ENCODE measurements at places on chromosomes 1 and 21.

DNA sequence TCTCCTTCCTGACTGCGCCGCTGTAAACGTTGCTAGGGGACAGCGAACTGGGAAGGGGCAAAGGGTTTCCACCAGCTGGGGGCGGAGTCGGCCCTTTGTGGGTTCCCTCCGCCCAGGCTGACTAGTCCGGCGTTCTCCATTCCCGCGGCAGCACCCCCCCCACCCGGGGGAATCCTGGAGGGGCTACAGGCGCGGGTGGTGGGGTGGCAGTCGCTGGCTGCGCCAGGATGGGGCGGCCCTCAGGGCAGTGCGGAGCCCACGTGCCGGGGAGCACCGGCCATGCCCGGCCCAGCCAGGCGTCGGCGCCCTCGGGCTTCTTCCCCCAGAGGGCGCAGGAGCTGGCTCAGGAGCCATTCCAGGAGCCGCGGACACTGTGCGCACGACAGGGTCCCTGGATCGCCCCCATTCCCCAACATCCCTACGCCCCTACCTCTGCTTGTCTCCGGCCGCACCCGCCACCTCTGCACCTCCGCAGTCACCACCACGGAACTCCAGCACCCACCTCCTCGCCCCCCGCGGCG is 476 bp downstream of the BATF3 start:
- DNase-seq, result peak; percentile 26

DNA sequence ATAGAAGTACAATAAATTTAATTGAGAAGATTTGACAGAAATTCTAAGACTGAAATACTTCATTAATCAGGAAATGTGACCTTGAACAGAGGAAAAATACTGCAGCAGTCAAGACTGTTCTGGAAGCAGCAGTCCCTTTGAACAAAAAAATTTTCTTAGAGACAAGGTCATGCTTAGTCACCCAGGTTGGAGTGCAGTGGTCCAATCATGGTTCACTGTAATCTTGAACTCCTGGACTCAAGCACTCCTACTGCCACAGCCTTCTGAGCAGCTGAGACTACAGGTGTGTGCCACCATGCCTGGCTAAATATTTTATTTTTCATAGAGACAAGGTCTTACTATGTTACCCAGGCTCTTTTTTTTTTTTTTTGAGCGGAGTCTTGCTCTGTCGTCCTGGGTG is 1.9 kb upstream of the CCDC30 start:
- DNase-seq, result no peak

DNA sequence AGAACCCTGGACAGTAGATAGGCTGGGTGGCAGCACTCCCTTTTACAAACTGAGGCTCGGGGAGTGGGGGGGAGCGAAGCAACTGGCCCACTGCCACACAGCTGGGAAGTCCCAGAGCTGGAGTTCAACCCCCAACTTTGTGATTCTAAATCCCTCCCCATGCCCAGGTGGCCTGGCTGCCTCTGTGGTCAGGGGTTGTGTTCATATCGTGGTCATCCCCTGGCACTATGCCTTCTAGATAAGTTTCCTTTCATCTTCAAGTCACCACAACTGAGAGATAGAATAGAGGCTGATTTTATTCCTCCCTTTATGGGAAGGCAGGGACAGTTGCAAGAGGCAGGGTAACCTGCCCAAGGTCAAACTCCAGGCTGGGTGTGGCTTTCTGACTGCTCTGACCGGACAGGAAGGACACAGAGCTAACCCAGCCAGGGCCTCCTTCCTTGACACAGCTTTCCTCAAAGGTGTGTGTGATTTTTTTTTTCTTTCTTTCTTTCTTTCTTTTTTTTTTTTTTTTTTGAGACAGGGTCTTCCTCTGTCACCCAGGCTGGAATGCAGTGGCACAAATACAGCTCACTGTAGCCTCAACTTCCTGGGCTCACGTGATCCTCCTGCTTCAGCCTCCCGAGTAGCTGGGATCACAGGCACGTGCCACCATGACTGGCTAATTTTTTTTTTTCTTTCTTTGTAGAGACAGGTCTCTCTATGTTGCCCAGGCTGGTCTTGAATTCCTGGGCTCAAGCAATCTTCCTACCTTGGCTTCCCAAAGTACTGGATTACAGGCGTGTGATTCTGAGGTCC is 18.4 kb upstream of the TNFRSF1B start:
- DNase-seq, result no peak

DNA sequence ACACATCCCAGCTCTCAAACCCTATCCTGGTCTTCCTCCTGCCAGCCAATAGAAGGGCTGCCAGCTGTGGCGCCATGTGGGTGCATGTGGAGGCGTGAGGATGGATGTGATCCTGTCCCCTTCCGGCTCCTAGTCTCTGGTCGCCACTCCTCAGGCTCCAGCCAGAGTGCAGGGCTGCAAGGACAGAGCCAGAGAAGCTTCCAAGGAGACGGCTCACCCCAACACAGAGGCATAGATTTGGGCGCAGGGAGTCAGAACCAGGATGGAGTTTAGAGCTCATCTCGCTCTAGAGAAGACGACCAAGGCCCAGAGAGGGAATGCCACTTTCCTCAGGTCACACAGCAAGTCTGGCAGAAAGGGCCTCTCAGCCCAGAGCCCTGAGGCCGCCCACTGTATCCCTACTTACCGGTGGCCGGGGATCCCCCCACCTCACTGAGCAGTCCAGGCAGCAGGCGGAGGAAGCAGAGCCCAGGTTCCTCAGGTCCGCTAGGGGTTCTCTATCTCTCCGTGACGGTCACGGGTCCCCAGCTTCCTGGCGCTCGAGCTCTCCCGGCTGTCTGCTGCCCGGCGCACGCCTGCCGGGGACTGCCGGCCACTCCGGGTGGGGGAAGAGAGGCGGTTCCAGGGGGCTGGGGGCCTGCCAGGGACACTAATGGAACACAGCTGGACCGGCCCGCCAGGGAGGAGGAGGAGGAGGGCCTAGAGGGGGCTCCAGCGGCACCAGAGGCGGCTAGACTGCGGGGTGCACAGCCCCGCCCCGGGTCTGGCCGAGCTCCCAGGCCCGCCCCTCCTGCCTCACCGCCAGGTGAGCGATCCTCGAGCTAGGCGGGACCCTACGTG is at the start of gene COL16A1:
Gene COL16A1 (minus strand): TSS at position 587 of the 840 bp plus-strand sequence. CDS start 1,824 bp downstream, outside the sequence.
- DNase-seq, result peak; percentile 82

DNA sequence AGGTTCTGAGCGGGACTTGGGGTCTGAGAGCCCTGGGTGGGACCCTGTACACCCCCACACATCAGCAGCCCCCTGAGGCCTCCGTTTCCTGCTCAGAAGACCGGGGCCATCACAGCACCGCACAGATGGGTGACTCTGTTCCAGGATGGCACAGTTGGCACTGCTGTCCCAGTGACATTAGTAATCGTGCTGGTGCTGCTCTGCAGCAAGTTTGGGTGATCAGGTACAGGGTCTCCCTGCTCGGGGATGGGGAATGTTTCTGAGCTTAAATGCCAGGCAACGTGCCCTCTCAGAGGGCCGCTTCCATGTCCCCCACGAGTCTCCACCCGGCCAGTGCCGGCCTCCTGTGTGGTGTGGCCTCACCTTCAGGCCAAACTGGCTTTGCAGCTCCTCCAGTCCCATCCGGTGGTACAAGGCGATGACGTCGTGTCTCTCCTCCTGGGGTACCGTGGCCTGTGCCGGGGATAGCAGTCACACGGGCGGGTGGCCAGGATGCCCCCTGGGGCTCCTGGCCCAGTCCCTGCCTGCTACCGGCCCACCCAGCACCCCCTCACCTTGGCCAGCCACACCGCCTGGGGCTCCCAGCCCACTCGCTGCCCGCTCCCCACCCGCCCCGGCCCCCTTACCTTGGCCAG is 17.1 kb downstream of the PRXL2B start:
- DNase-seq, result peak; percentile 41

DNA sequence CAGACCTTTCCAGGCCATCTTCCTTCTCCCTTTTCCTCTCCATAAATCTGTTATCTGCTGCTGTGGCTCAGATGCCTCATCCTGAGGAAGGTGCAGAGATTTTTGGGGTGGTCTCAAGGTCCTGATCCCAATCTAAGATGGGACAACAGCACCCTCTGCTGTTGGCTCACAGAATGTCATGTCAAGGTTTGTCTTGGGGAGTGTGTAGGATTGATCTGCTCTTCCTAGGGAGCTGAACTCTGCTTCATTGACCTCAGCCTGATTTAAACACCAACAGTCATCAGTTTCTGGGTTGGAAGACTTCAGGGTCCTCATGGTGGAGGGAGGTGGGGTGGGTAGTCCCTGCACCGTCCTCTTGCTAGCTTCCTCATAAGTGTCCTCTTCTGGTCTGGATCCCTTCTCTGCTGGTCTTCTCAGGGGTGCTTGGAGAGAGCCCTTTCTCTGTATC is 62.8 kb upstream of the LAX1 start:
- DNase-seq, result no peak

GRCh38 chr1:85815906-85816305 is 107.7 kb upstream of the ZNHIT6 start:
- no peak for DNase-seq

GRCh38 chr21:39881661-39882060 is 14.4 kb downstream of the PCP4 start:
- DNase-seq, result no peak

DNA sequence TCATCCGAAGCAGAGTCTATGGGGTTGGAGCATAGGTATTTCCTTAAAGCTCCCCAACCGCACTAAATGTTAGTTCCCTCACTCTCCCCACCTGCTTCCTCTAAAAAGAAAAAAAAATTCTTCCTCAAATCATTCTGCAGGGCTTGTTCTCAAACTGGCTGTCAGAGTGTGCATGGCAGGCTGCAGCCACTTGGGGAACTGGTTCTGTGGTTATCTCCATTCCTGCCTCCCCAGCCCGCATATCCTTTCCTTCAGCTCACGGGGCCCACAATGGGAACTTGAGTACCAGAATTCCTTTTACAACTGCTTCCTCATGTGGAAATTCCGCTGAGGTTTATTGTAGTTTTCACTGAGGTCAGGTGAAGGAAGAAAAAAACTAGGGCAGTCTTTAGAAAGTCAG is 159.2 kb downstream of the PIGK start:
- DNase-seq, result no peak

DNA sequence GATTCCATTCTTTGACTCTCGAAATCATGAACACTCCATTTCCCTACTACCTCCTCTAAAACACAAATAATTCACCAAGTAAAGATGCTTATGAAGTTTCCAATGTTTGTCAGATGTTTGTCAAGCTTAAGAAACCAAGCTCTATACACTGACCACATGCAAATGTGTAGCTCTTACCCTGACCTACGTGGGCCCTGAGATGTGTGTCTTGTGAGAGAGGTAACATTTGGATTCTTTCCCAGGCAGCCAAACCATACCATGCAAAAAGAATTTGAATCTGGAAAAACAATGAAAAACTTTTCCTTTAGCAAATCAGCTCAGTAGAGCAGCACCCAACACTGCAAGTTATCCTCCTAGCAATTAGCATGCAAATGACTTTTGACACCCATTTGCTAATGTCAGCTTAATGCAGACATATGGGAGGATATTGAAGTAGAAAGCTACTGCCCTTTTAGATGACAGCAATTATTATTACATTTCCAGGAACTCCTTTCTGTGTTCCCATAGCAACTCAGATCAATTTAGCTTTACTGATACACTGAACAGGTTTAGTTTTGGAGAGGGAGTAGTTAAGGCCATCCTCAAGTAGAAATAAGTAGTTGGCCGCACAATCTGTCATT is 83.2 kb upstream of the RGS4 start:
- no peak for DNase-seq

DNA sequence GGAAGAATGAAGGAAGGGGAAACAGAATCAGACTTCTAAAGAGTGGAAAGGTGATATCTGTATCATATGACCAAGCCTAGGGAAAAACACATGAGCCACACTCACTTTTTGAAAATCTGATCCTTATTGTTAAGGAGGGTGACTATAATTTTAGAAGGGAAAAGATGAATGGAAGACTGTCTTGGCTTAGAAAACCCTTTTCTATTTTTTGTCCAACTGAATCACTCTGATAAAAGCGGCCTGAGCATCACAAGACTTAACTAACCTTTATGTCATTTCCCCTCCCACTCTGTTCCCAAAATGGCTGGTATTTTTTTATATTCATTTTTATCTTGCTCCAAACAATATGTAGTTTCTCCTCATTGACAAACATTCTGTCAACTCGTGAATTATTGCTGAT is 169.8 kb downstream of the C1orf21 start:
- DNase-seq, result no peak

DNA sequence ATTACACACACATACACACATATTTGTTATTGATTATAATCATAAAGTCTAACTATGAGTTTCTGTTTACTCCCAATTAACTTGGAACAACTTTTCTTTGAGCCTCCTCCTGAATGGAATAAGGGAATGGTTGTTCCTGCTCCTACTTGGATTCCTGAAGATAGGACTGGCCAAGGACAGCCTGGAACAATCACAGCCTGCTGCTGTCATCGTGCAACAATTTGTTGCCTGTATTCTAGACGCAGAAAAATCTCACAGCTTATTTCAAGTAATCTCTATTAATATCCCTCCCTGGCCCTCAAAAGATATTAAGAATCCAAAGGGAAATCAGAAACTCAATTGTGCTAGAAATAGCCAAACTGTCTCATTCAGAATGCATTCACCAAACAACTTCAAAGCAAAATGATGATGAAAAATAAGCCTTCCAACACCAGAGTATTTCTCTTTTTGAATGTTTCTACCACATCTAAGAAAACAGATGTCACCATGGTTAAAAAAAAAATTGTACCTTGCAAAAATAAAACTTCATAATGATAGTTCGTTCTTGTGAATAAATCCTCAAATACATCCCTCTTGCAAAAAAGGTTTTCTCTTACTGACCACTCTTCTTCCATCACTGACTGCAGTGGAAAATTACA is 30.9 kb downstream of the RCAN1 start:
- DNase-seq, result peak; percentile 50

DNA sequence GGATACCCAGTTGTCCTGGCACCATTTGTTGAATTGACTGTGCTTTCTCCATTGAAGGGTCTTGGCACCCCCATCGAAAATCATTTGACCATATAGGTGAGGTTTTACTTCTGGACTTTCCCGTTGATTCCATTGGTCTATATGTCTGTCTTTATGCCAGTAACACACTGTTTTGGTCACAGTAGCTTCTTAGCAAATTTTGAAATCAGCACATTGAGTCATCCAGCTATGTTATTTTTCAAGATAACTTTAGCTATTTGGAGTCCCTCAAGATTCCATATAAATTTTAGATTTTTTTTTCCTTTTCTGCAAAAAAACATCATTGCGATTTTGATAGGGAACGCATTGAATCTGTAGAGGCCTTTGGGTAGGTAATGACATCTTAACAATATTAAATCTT is 235.6 kb downstream of the SMYD3 start:
- no peak for DNase-seq

DNA sequence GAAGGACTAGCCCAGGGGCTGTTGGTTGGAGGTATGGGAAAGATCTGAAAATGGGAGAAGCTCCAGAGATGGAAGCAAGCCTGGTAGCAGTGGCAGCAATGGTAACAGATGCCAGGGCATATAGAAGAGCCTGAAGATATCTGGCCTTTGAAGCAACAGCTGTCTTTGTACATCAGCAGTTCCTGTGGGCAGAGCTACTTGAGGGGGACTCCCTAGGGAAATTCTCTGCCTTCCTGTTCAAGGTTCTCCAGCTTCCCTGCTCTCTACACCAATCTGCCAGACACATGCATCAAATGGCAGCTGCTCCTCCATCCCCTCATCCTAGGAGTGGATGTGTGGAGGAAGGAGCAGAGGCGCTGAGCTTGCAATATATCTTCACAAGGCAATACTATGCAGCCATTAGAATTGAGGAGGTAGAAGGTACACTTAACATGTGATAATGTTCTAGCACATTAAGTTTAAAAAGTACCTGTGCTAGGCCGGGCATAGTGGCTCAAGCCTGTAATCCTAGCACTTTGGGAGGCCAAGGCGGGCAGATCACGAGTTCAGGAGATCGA is 2.2 kb downstream of the TMEM35B start:
- DNase-seq, result no peak

GRCh38 chr1:86933562-86934377 is 19.3 kb downstream of the HS2ST1 start:
- no peak for DNase-seq

- DNase-seq, result peak; percentile 88
Measured at GRCh38 chr1:20551945-20552727, at the start of gene FAM43B. TSS of gene FAM43B (plus strand) at chr1:20552573. CDS start at chr1:20552974, 401 bp downstream.
